ENCODE measurements at places on chromosomes 6 and 20. TPM values are rescaled to one million over a fixed set of nuclear protein-coding genes. Genes with fewer than 3 reads are reported as not detected.

GRCh38 chr6:130362128-130362527, 3.7 kb upstream of the TMEM200A start:
- no peak for DNase-seq

DNA sequence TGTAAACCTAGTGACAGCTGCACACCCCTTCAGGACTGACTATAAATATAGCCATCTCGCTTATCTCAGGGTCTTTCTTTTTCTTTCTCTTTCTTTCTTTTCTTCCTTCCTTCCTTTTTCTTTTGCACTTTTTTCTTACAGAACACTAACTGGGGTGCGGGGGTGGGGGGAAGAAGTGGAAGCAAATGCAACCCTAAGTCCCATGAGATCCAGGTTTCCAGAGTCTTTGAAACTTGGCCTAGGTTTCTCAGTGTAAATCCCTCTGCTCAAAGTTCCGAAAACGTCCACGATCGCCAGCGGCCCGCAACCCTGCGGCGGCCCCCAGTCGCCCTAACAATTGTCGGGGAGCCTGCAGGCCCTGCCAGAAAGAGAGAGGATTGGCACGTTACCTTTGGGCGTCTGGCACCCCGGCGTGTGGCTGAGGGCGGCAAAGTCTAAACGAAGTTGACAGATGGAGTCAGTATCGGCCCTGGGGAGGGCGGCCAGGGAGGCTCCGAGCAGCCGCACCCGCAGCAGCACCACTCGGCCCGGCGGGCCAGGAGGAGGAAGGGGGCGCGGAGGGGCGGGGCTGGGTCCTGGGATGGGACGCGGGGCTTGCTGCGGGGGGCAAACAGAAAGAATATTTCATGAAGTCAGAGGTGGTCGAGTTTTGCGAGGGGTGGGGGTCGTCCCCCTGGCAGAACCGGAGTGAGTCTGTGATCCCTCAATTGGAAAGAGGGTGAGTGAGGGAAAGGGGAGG, 577 bp upstream of the FOXF2 start:
- no peak for DNase-seq

DNA sequence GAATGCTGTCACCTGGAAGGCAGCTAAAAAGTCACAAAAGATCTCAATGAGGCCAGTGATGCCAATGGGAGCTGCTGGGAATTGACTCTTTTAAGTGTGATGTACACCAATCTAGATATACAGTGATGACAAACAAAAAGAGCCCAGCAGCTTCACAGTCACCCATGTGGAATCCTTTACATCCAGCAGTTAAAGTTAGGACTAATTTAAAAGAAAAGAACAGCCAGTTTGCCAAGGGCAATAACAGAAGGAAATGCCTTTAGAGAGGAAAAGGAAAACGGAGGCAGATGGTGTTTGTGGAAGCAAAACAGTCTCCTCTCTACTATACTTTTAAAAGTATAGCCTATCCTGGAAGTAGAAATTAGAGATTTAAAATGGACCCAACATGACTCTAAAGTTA, 873.5 kb downstream of the EPHA7 start:
- DNase-seq: no peak

- no peak for DNase-seq
Measured at GRCh38 chr20:32918751-32919150, 60.0 kb downstream of the EFCAB8 start.

The HLA-DQB1 gene
- total RNA-seq: 34.7 TPM

GRCh38 chr6:68317366-68317765, 317.7 kb upstream of the ADGRB3 start:
- no peak for DNase-seq

DNA sequence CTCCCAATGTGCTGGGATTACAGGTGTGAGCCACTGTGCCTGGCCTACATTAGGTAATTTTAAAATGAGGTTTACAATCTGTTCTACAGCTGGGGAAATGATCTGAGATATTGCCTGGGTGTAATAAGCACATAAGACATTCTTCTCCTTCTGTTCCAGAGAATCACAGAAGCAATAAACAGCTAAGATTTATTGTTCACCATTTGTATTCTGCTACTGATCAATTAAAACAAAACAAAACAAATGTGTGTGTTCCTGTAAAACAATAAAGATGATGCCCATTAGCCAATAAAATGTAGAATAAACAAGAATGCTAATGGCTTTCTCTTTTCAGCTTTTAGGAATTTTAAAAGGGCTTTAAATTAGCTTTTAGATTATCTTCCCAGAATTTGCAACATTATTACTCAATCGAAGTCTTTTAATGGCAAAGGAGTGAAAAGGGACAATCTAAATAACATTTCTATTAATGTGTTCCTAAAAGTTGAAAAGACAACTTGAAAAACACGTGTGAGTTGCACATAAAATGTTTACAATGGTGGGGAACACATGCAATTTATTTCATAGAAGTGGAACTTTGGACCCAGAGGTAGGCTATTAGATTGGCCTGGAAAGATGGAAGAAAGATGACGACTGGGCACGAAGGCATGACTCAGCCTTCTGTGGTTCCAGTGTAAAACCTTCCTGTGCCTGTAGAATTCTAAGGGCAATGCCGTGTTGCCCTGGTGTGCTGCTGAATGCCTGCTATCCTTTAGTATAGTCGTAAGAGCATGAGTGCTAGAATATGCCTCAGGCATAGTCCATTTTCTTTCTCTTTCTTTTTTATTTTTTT, 29.0 kb upstream of the DEK start:
- no peak for DNase-seq

The MDFI gene
- total RNA-seq: not detected

DNA sequence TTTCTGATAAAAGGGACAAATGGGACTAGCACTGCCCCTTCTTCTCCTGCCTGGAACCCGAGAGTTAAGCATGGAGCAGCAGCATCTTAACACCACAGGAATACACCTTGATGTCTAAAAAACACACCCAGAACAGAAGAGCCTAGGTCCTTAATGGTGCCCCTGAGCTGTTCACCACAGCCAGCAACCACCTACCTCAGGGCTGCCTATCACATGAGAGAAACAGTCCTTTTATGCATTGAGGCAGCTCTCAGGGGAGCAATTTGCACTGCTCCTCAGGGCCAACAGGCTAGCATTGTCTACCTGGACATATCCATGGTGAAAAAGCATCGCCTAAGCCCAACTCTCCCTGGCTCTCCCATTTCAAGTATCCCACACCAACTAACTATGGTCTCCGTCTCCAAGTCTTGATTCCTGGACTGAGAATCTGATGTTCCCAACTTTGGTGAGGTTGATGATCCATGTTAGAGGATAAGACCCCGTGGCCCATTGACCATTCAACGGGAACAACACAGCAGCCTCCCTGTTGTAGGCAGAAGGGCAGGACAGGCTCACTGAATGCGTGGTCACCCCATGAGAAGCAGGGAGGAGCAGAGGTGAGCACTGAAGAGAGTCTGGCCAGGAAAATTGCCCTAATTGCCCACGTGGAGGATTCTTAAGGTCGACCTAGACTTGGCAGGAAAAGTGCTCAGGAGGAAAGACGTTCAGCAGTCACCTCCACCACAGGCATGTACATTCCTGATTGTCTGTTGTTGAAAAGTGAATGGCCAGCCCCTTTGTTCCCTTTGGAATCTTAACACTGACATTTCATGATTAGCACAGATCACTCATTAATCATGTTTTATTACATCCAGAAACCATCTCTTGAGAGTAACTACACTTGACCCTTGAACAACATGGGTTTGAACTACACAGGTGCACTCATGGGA, 4.2 kb upstream of the APMAP start:
- no peak for DNase-seq

DNA sequence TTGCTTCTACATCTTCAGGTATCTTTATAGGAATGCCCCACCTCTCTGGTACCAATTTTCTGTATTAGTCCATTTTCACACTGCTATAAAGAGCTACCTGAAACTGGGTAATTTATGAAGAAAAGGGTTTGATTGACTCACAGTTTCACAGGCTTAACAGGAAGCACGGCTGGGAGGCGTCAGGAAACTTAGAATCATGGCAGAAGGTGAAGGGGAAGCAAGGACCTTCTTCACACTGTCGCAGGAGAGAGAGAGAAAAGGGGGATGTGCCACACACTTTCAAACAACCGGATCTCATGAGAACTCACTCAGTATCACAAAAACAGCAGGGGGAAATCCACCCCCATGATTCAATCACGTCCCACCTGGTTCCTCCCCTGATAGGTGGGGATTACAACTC, 24.4 kb upstream of the LY86 start:
- DNase-seq: no peak

The RBPJL gene
- not detected for total RNA-seq

GRCh38 chr6:73309785-73310502, 44.1 kb downstream of the DPPA5 start:
- DNase-seq: peak; percentile 60

- DNase-seq: no peak
Measured at GRCh38 chr20:8018958-8019245, 659 bp downstream of the TMX4 start.

The HAO1 gene
- not detected for total RNA-seq

GRCh38 chr6:156741287-156742073, 35.7 kb upstream of the ARID1B start:
- no peak for DNase-seq

The SNAP91 gene
- total RNA-seq: not detected

GRCh38 chr6:53162606-53163005, 14.0 kb upstream of the GCM1 start:
- DNase-seq: no peak

DNA sequence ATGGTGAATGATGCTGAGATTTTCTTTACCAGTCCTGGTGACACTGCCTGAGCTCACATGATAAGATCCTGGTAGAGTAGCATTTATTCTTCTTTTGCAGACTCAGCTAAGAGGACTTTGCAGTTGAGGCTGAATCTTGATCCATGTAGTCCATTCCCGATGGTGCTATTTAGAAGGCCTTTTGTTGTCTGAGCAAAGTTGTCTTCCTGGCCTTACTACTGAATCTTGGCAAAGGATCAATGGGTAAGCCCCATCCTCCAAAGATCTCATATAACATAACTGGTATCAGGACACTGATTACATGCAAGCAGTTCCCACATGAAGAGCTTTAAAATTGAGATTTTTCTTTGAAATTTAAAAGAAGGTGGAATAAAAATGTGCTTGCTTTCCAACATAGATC, 291.6 kb downstream of the SOX4 start:
- DNase-seq: no peak

DNA sequence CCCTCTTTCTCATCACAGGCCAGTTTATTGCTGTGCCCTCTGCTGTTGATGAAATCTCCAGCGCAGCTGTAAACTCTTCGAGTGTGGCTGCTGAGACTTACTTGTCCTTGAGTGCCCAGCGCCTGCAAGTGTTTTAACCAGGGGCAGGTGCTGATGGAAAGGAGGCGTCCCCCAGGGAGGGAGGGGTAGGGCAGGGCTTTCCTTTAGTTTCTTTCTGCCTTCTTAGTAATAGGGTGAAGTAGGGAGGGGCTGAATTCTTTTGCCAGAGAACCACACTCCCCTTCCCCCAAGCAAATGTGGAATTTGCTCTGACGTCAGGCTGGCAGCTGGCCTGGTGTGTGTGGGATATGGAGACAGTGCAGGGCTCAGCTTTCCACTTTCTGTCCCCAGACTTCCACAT, 61.2 kb downstream of the IGF2R start:
- no peak for DNase-seq

DNA sequence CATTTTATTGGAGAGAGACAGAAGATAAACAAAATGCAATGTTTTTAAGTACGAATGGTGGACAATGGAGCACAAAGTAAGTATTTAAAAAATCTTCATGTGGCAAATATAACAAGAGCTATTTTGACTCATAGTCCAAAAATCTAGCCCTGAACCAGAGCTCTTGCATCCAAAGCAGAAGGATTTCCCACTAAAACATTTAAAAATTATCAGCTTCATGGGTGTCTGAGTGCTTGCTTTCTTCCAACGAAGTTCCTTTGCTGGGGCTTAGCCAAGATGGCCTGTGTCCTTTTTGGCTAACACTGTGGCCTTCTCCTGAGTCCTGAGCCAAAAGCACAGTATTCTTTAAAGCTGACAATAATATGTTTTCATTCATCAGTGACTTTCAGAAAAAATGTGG, 161.7 kb downstream of the RIMS1 start:
- DNase-seq: no peak

DNA sequence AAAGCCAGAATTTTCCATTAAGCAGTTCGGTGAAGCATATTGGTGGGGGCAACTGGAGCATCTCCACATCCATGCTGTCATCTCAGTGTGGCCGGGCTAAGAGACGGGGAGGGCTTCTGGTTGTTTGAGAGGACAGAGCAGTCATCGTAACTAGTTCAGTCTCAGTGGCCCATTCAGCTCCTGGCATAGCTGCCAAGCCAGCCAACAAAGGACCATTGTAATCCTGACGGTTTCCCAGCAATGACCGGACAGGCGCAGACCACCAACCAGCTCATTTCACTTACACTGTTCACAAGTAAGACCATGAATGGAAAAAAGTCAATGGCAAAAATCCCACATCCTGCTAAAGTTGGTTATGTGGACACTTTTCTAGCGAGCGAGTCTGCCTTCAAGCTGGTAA, 14.9 kb upstream of the HDDC2 start:
- no peak for DNase-seq

The CST5 gene
- total RNA-seq: not detected

GRCh38 chr6:30724906-30725667, 4.9 kb downstream of the TUBB start:
- no peak for DNase-seq

The CRISP3 gene
- total RNA-seq: not detected
